A172 (cell line): ENCODE measurements at places on chromosomes 4 and X. TPM values are rescaled to one million over a fixed set of nuclear protein-coding genes. Genes with fewer than 3 reads are reported as not detected.

Gene VCX2
- total RNA-seq = not detected in 2 replicates

- peak; percentile 57 for DNase-seq
These were observed 851.0 kb downstream of the RAB28 start for GRCh38 chr4:12633053-12633651.

DNA sequence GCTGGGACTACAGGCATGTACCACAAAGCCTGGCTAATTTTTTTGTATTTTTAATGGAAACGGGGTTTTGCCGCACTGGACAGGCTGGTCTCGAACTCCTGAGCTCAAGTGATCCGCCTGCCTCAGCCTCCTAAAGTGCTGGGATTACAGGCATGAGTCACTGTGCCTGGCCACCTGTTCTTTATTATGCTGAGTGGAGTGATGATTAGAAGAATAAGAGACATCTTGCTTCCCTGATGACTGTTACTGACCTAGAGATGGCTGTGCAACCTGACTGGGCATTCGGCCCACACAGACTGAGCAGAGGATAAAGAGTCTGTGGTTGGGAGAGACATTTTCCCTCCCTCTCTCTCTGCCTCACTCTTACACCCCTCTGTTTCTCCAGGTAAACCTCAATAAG, 56.7 kb downstream of the SPINK2 start:
- peak; percentile 61 for DNase-seq

DNA sequence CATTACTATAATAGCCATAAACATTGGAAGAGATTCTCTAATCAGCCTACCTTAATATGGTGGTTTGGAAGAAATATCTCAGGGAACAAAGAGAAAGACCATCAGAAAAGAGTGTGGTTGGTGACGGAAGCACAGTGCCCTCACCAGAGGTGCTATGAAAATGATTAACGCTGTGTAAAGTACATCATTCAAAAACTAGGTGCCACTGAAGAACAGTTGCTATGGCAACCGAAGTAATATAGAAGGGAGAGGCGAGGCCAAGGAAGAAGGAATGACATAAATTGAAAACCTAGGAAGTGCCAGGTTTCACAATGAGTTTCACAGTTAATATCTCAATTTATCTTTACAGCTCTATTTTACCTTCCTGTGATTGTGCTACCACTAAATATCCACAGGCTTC, 57.0 kb upstream of the ARSJ start:
- no peak for DNase-seq

GRCh38 chr4:87633243-87633642, 16.8 kb upstream of the DMP1 start:
- peak; percentile 6 for DNase-seq

DNA sequence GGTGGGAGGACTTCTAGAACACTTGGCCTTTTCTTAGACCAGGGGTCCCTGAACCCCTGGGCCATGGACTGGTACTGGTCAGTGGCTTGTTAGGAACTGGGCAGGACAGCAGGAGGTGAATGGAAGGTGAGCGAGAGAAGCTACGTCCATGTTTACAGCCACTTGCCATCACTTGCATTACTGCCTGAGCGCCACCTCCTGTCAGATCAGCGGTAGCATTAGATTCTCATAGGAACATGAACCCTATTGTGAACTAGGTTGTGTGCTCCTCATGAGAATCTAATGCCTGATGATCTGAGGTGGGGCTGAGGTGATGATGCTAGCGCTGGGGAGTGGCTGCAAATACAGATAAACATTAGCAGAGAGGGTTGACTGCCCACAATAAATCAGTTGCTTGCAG, 100.9 kb upstream of the IGFBP7 start:
- DNase-seq = no peak

GRCh38 chr4:15906020-15906443, 32.5 kb downstream of the FGFBP1 start:
- DNase-seq = peak; percentile 47

DNA sequence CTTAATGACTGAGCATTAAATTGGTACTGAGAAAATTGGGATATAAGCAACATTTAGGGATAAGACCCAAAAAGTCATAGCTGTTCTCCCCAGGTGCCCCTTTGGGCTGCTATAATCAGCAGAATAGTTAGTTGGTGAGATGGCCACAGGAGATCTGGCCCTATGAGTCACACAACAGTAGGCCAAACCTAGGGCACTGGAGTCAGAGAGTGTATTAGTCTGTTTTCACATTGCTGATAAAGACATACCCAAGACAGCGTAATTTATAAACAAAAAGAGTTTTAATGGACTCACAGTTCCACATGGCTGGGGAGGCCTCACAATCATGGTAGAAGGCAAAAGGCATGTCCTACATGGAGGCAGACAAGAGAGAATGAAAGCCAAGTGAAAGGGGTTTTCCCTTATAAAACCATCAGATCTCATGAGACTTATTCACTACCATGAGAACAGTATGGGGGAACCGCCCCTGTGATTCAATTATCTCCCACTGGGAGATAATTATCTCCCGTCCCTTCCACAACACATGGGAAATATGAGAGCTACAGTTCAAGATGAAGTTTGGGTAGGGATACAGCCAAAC, 338.3 kb upstream of the NR3C2 start:
- peak; percentile 78 for DNase-seq
